ENCODE measurements at places on chromosomes 2 and 18. TPM values are rescaled to one million over a fixed set of nuclear protein-coding genes. Genes with fewer than 3 reads are reported as not detected.

SPDYA gene
- 1.3 TPM for total RNA-seq

SAG gene
- 2.5 TPM for total RNA-seq

AMER3 gene
- 11.7 TPM for total RNA-seq

UGT1A10 gene
- 10.1 TPM for total RNA-seq

FBLN7 gene
- 2.2 TPM for total RNA-seq

TMEM200C gene
- 5.1 TPM for total RNA-seq

ASNSD1 gene
- 36.5 TPM for total RNA-seq

ERCC3 gene
- total RNA-seq: 26.2 TPM

GORASP2 gene
- total RNA-seq: 44.0 TPM

NAT8 gene
- 1.6 TPM for total RNA-seq

IL18R1 gene
- total RNA-seq: 0.89 TPM

MCM6 gene
- total RNA-seq: 124 TPM

RAD51AP2 gene
- total RNA-seq: 0.16 TPM

ALLC gene
- total RNA-seq: 1.1 TPM

HSPE1 gene
- total RNA-seq: 219 TPM

All from motor neuron (in vitro differentiated cells).